Mesenteric fat pad (tissue), 1 donor: ENCODE measurements at places on chromosomes 1 and 21. TPM values are rescaled to one million over a fixed set of nuclear protein-coding genes. Genes with fewer than 3 reads are reported as not detected.

GRCh38 chr1:195430826-195431225 is 1177.4 kb downstream of the KCNT2 start:
- DNase-seq = no peak

DNA sequence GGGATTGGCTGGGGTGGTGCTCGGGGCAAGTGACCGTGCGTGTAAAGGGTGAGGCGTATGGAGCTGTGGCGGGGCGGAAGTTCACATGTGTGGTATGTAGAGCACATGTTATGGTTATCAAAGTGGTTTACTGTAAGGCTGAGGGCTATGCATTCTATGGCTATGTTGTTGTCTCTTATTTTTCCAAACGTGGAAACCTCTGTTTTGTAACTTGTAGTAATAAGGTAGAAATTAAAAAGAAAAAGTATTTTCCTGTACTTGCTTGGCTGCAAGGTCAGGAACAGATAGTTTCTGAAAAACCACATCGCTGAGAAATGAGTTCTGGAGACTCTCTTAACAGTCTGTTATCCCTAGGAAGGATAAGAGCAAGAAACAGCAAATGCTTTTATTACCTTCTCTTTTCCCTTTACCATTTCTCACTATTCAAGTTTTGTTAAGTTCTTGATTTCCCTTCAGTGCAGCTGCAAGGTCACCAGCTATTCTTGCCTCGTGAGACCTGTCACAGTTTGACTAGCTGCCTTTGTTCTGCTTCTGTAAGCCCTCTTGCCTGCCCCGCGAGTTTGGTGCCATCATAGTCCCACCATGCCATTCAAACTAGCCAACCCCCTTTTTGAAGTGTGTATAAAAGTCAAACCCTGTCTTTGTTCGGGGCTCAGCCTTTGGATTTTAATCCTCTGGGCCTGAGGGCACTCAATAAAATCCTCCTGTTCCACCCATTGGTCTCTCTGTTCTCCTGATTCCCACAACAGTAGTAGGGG is 9.5 kb downstream of the RNU1-2 start:
- no peak for DNase-seq

DNA sequence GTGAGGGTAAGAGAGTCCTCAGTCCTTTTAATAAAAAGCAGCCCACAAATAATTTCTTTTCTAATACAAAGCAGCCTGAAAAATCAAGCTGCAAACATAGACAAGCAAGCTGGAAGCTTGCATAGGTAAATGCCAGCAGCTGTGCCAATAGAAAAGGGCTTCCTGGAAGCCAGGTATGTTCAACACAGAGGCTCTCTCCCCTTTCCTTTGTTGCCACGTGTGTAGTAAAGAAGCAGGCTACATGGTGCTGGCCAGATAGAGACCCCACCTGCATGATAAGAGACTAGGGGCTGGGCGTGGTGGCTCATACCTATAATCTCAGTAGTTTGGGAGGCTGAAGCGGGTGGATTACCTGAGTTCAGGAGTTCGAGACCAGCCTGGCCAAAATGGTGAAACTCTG is 50.1 kb upstream of the ERRFI1 start:
- no peak for DNase-seq

The NPR1 gene
- total RNA-seq = 156 TPM

- no peak for DNase-seq
Measured at GRCh38 chr1:51644020-51644419, 27.1 kb downstream of the OSBPL9 start.

- DNase-seq = no peak
Measured at GRCh38 chr1:31310198-31310597, 13.4 kb downstream of the ZCCHC17 start.

DNA sequence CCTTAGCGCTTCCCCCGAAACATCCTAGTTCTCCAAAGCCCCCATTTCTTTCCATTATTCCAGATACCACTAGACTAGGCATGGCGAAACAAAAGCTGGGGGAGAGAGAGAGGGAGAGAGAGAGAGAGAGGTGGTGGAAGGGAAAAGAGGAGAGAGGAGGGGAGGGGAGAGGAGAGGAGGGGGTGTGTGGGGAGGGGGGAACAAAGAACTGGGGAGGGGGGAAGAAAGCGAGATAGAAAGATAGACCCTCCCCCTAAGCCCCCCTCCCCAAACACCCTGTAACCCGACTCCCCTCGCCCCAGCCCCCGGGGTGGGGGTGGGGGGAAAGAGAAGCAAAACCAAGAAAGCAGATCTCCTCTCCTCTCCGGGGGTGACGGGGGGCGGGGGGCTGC is 352 bp downstream of the MEX3A start:
- no peak for DNase-seq

GRCh38 chr1:31101147-31101502 is 35.6 kb upstream of the PUM1 start:
- no peak for DNase-seq

The AMY2A gene
- total RNA-seq = 2.7 TPM

DNA sequence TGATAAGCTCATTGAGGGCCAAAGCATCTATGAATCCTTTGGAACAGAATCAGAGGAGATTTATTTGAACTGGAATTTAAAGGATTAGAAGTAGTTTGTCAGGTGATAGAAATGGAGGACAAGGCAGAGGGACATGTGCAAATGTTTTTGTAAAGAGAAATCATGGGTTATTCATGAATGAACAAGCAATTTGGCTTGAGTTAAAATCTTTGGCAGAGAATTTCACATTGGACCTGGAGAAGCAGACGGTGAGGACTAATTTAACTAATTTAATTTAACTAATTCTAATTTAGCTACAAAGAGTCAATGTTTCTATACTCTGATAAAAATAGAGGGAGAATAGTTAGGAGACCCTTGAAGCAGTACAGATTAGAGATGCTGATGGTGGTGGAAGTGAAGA is 36.3 kb downstream of the SNX7 start:
- no peak for DNase-seq

GRCh38 chr1:225207791-225208190 is 220.0 kb downstream of the LBR start:
- DNase-seq = no peak

GRCh38 chr1:150162582-150162861 is 12.8 kb downstream of the PLEKHO1 start:
- DNase-seq = no peak

DNA sequence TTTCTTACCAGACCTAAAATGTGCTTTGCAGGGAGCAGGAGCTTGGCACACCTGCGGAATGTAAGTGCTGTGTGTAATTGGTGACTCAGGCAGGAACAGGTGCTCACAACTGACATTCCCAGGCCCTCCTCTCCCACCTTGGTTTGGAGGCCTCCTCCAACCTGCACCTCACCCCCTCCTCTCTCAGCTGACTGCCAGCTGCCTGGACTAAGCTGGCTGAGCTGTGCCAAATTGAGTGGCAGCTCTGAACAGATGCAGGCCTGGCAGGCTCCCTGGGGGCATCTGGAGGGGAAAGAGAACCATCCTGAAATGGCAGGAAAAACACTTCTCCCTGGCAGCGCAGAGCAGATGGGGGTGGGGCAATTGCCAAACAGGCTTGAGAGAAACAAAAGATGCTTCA is 91.7 kb upstream of the PGBD5 start:
- DNase-seq = no peak

- no peak for DNase-seq
Measured at GRCh38 chr1:46224966-46225365, 21.8 kb downstream of the LURAP1 start.

GRCh38 chr1:206488466-206488865 is 18.2 kb downstream of the IKBKE start:
- no peak for DNase-seq

- DNase-seq = no peak
Measured at GRCh38 chr1:20278692-20279130, 12.0 kb upstream of the VWA5B1 start.

The LPAR3 gene
- total RNA-seq = not detected

The NBPF10 gene
- 3.4 TPM for total RNA-seq

GRCh38 chr1:6582370-6582769 is 2.6 kb downstream of the ZBTB48 start:
- DNase-seq = no peak

The ANXA9 gene
- total RNA-seq = 0.48 TPM

DNA sequence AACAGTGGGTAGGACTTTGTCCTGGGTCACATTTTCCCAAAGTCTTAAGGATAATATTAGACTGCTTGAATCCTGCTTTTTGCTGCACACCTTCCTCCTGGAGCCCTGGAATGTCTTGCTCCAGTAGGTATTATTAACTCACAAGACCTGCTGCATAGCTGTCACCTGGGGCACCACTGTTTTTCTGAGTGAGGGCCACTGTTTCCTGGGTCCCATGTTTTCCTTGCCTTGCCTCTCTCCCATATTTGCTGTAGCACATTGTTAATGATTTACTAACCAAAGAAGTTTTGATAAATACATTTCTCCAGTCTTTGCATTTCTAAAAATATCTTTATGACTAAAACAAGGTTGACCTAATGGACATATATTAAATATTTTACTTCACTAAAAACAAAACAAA is 22.5 kb upstream of the FCAMR start:
- DNase-seq = no peak

DNA sequence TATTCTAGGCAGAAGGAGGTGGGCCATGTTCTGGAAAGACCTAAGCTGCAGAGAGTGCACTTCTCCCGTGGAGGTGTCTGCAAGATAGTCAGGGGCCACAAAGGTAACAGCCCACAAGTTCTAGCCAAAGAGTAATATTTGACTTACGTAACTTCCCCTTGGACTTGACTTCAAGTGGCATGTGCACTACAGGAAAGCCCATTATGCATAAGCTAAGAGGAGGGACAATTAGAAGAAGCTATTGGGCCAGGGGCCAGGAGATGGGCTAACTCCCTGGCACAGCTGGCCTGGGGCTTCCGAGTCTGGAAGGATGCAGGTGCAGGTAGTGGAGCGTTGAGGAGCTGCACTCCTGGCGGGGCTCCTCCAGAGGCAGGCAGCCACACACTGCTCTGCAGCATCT is 58.3 kb downstream of the ERG start:
- no peak for DNase-seq

The OR10K1 gene
- not detected for total RNA-seq

DNA sequence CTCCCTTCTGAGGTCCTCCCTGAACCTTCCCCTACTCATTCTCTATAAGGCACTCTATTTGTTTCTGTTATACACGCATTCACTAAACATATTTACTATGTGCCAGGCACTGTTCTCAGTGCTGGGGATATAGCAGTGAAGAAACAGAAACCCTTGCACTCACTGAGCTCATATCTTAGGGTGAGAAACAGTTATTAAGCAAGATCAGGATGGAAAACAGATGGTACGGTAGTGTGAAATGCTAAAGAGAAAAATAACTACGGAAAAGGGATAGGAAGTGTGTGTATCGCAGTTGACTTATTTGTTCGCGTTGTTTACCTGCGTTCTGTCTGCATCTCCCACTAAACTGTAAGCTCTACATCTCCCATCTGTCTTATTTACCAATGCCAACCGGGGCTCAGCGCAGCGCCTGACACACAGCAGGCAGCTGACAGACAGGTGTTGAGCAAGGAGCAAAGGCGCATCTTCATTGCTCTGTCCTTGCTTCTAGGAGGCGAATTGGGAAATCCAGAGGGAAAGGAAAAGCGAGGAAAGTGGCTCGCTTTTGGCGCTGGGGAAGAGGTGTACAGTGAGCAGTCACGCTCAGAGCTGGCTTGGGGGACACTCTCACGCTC is 572 bp downstream of the CYB5RL start:
- DNase-seq = no peak

DNA sequence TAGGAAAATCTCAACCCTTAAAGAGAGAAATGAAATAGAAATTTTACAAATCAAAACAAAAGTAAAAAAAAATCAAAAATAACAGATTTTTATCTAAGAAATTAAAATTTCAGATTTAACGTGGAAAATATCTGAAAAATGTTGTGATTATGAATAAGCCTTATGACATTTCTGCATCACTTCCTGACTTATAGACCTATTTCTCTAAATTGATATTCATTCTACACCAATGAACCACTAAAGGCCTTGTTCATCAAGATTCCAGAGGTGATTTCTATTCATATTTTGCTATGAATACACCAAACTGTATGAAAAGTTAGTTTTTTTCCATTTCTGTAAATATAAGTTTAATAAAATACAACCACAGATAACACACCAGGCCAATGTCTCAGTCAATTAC is 261.5 kb downstream of the SMYD3 start:
- DNase-seq = no peak
